ENCODE measurements at places on chromosomes 7 and 10.

GRCh38 chr10:98619446-98619845 is 172.7 kb upstream of the HPS1 start:
- DNase-seq: no peak

DNA sequence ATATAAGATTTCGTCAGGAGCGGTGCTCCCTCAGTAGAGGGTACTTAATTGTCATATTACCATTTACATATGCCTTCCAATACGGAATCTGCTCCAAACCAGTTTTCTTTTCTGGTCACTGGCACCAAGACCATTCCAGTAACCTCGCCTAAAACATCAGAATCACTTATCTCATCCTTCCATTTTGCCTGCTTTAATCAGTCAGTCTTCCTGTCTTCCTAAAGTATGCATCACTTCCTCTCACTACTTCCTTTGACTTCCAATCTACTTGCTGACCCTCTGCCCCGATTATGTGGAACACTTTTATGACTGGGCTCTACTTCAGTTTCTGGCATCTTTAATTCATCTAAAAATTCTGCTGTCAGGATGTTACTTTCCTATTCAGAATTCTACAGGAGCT is 33.5 kb downstream of the CUL2 start:
- no peak for DNase-seq

- DNase-seq: no peak
Measured at GRCh38 chr10:121539786-121540185, 58.5 kb downstream of the FGFR2 start.

DNA sequence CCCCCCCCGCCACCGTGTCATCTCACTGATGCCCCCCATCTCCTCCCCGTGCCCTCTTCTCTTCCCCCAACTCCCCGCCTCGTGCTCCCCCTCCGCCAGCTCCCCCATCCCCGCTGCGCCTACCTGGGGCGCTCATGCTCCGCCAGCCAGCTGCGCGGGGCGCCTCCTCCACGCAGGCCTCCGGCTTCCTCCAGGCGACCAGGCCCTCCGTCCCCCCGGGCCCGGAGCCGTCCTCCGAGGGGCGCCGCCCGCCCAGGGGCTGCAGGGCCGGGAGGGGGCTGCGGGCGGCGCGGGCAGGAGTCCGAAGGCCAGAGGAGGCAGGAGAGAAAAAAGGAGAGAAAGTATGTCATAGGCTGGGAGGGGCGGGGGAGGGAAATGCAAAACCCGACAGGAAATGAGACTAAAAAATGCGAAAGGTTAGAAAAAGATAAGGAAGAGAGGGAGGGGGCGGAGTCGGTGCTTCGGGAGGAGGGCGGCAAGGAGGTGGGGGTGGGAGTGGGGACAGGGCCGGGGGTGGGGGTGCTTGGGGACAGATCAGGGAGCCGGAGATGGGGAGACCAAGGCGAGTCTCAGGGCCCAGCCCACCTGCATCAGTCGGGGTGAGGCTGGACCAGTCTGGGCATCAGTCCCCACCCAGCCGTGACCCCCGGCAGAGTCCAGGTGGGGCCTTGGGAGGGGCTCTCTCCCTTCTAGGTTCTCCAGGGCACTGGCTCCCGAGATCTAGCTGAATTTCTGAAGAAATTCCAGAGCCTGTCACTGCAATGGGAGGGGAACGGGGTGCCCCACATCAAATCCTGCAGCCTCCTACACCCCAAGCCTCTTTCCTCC is at the start of gene CARD11:
TSS of gene CARD11 (minus strand) at position 324 of the 828 bp plus-strand sequence. CDS start 85,361 bp downstream, outside the sequence.
- no peak for DNase-seq

DNA sequence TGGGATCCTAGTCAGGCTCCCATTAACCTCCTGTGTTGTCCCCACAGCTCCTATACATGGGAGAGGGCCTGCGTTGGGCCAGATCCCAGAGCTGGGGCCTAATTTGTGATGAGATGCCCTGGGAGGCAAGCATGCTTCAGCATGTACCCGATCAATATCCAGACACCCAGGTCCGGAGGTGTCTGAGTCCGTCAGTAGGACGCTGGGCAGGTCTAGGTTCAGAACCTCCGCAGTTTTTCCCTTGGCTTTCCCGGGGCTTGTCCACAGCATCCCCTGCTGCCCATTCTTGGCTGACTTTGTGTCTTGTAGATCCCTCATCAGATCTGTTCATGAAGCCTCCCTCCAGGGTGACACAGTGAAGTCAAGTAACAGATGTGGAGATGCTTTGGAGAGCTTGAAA is 32.7 kb upstream of the RBAK start:
- no peak for DNase-seq

GRCh38 chr10:128867210-128867609 is 599.8 kb upstream of the MGMT start:
- DNase-seq: no peak

DNA sequence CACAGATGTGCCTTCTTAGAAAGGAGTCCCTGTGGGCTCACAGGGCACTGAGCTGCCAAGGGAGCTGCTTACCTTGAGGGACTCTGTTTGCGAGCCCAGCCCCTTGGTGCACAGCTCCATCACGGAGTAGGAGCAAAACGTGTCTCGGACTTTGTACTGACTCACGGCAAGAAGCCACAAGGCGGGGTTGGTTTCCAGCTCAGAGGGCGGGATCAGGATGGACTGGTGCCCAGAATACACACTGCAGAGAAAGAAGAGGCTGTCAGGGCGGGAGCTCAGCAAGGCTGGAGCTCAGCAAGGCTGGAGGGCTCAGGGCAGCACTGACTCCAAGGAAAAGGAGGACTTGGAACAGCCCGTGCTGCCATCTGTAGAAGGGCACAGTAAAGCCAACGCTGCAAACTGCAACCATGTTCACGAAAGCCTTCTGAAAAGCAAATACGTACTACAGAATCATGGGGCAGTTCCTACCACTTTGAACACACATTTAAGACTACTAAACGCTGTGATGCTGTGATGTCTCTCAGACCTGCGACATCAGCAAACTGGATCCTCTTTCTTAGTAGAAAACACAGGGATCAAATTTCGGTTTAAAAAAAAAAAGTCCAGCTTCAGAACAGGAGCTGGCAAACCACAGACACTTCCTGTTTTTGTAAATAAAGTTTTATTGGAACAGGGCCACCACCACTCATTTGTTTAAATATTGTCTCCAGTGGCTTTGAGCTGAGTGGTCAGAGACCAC is 194.3 kb downstream of the ZMYND11 start:
- DNase-seq: no peak

DNA sequence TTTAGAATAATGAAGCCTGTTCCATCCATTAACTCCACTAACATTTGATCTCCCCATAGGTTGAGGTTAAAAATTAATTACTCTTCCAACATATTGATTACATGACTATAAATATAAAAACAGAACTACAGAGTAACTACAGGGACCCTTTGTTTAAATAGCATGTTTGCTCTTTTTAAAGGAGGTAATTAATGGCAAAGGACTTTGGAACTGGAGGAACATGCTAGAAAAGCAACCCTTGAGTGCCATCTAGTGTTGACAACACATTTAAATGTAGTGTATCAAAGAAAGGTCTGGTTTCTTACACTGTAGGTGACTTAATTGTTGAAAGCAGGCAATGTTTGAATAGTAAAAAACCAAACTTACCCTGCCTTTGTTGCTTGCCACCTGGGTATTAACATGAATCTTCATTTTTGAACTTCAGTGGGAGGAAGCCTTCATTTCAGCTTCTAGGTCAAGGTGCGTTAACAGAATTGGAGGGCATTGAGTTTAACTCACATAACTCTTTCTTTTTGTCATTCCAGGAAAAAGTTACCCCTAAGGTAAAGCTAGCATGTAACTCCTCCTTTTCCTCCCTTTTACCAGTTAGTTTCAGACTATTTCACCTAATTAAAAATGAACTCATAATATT is 52.6 kb upstream of the CAPZA2 start:
- DNase-seq: peak; percentile 86

DNA sequence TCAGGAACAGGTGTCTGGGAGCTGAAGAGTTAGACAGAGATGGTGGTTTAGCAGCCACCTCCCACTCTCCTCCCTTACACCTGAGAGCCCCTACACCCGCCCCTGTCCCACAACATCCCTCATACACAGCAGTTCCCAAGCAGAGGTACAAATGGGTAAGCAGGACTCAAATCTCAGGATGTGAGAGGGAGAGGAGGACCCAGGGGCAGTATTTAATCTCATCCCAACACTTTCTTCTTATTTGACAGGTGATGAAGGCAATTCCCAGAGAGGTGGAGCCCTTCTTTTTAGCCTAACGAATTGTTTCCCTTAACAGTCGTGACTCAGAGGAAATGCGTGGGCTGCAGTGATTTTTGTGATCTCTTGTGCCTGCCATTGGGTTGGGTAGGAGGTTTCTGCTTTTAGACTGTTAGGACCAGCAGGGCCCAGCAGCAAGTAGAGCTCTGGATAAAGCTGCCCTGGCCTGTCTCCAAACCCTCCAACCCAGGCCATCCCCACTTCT is 191.3 kb downstream of the HECW1 start:
- no peak for DNase-seq

DNA sequence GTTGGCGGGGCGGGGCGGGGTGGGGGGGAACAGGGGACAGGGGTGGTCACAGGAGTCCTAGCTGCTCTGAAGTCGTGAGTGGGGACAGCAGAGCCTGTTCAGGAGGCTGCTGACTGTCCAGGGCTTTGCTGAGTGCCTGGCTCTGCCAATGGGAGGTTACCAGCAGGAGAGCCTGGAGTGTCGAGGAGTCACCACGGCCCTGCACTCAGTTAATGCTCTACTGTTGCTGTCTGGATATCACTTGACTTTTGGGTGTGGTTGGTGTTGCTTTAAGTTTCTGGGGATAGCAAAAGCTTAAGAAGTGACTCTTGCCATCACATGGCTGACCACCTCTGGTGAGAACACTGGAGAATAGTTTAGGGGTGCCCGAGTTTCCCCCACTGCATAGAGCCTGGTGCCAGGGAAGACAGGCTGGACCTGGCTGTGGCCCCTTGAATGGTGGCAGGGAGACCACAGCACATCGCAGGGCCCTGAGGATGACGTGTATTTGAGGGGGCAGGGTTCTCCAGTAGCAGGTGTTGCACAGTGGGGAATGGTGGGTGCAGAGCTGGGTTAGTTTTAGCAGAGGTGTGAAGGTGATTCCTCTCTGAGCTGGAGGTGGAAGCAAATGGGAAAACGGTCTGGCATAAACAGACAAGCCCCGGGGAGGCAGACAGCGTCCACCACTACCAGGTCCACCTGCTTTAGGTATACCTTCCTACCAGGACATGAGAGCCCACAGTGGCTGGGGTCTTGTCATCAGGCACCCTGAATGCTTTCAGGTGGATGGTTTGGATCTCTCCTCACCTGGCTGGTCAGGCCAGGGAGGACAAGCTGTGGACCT is 54.2 kb upstream of the CAMK2B start:
- no peak for DNase-seq

DNA sequence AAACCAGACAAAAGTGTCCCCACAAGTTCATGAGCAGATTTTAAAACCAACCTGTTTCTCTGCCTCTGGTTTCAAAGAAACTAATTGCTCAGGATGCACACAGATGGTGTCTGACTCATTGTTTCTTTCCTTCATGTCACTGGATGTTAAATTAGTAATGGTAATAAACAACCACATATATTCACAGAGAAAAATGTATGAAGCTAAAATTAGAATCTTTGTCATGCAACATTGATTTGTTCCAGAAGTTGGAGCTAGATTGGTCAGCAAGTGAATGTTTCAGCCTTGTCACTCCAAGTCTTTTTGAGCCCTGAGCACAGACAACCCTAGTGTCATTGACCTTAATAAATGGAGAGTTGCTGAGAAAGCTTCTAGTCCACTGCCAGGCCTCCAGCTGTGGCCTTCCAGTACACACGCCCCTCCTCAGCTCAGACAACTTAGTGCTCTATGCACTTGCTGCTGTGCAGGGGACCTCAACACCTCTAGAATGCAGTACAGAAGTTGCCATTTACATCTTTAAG is 175.9 kb downstream of the CCDC71L start:
- DNase-seq: no peak

DNA sequence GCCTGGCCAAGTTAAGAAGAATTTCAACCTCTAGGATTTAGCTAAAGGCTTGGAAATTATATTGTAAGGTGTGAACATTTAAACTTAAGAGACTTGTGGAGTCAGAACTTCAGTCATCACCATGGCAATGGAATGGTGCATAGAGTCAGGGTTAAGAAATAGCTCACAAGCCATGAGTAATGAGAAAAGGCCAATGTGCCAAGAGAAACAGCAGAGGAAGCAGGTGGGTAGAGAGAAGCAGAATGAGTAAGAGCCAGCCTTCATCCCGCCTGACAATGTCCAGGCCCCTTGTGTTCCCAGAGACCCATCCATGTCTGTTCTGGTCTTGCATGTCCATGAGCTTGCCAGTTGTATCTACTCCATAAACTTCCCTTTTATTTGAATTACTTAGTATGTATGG is 62.6 kb upstream of the TBX20 start:
- no peak for DNase-seq

GRCh38 chr10:124653811-124654651 is 90.1 kb downstream of the FAM53B start:
- DNase-seq: no peak

DNA sequence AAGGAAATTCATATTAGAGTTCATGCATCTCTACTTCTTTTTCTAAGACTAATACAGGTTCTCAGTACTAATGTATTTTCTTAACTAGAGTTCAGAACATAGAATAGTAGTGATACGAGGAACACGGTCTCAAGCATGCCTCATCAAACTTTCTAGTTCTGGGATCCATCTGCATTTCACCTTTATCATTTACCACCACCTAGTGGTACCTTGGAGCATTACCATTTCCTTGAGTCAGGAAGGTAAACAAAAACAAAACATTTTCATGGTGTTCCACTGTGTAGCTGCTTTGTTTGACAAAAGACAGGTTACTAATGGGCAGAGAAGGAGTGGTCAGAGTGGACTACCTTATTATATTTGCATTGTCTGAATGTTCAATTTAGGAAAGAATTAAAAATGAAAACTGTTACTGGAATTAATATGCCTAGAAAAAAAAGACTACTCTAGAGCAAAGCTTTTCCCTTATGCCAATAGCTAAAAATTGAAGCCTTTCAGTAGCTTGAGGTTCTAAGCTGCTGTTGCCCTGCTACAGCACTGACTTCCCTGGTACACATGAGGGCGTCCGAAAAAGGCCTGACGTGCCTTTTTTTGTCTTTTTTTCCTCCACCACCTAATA is 44.5 kb downstream of the STARD3NL start:
- DNase-seq: peak; percentile 22

DNA sequence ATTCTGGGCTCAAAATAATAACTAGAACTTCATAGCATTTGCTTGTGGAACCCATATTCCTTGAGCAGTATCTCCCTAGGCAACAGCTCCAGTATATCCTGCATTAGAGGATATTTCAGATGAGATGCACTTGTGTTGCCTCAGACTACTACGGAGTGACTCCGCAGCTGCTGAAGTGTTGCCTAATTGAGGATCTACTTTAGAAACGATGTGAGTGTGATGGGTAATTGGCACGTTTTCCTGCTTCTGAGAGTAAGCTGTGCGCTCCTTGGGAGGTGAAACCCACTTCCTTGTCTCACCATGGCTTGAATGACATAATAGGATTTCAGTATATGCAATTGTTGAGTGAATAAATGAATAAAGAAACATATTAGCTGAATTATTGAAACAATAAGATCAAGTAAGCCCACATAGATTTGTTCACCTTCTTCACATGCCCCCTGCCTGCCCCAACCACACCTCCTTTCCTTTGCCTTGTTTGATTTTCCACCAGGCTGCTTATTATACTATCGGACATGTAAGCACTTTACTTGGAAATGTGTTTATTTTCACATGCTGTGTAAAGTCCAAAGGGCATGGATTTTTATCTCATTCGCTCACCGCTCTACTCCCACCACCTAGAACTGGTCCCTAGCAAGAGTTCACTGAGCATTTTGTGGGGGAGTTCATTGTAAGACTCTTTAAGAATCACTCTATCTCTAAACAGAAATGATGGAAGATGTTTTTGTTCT is 303.8 kb downstream of the KCNMA1 start:
- DNase-seq: no peak

GRCh38 chr7:55255496-55256445 is 109.4 kb upstream of the LANCL2 start:
- no peak for DNase-seq

GRCh38 chr7:150719960-150720891 is 3.8 kb downstream of the GIMAP1 start:
- no peak for DNase-seq
